ENCODE measurements at places on chromosomes 13 and 19.

DNA sequence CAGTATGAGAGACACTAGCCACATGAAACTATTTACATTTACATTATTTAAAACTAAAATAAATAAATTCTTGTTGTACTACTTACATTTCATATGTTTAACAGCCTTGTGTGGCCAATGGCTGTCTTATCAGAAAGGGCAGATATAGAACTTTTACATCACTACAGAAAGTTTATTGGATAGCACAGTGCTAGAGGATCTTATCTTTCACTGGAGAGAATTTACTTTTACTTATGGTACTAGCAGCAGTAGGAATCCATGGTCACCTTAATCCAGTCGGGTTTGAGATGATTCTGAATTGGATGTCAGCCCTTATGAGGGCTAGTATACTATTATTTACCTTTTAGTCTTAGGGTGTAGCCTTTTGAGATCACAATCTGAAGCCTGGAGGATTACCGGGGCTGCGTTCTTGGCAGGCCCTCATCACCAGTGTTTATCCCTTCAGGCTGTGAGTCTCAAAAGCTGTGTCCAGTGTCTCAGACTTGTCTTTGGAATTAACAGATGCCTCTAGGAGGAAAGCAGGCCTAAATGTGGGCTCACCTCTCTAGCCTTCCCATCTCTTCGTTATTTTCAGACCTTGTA lies 21.7 kb downstream of the IFT88 start:
- DNase-seq: no peak

DNA sequence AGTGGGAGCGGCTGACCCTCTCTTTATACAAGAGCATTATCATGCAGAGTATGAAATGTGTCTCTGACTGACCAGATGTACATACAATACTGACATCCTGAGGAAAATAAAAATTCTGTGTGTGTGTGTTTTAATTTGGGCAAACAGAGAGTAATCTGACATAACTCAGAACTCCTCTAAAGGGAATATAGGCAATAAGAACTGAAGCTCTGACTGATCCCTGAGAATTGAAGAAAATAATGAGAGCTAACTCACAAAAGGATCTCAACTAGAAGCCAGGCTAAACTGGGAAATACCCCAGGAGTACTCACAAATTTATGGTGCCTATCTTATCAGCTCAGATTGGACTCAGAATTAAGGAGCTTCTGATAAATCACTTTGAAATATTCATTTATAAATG lies 539.9 kb downstream of the OLFM4 start:
- DNase-seq: no peak

DNA sequence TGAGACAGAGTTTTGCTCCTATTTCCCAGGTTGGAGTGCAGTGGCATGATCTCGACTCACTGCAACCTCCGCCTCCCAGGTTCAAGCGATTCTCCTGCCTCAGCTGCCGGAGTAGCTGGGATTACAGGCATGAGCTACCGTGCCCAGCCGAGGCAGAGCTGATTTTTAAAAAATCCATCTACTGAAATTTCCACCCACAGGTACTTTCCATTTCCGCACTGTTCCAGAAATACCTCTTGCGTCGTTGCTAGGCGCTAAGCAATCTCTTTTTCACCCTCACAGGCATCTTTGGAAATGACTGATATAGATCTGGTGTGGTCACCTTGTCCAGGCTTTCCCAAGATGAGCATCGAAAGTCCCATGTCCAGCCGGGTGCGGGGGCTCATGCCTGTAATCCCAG lies 9.4 kb downstream of the TMEM38A start:
- no peak for DNase-seq

DNA sequence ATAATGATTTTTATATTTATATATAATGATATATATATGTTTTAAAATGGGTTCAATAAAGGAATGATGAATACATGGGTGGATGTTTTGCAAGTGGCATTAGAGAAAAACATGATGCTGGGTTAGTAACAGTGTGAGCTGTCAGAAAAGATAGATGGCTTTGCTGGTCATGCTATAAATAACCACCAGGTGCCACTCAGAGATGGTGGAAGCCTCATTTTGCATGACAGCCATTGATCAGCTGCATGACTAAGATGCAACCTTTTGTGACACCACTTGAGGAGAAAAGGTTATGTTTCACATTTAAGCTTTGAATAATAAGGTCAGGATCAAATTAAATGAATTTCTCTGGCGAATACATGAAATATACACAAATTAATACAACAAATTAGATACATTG lies 737.7 kb downstream of the PCDH9 start:
- DNase-seq: no peak

GRCh38 chr13:111175935-111176334 lies 60.8 kb downstream of the ARHGEF7 start:
- no peak for DNase-seq

- no peak for DNase-seq
Observed at GRCh38 chr13:112710855-112711527, 21.2 kb downstream of the ATP11A start.

DNA sequence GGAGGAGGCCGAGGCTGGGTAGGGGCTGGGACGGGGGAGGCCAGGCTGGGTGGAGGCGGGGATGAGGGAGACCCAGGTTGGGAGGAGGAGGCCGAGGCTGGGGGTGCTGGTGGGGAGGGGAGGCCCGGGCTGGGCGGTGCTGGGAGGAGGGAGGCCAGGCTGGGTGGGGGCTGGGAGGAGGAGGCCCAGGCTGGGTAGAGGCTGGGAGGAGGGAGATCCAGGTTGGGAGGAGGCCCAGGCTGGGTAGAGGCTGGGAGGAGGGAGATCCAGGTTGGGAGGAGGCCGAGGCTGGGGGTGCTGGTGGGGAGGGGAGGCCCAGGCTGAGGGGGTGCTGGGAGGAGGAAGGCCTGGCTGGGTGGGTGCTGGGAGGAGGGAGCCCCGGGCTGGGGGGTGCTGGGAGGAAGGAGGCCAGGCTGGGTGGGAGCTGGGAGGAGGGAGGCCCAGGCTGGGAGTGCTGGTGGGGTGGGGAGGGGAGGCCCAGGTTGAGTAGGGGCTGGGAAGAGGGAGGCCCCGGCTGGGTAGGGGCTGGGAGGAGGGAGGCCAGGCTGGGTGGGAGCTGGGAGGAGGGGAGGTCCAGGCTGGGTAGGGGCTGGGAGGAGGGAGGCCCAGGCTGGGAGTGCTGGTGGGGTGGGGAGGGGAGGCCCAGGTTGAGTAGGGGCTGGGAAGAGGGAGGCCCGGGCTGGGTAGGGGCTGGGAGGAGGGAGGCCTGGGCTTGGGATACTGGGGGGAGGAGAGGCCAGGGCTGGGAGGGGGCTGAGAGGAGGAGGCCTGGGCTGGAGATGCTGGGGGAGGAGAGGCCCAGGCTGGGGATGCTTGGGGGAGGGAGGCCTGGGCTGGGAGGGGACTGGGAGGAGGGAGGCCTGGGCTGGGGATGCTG lies 10.7 kb downstream of the TPGS1 start:
- DNase-seq: peak; percentile 90

GRCh38 chr13:42612021-42612765 lies 38.2 kb downstream of the TNFSF11 start:
- DNase-seq: no peak

DNA sequence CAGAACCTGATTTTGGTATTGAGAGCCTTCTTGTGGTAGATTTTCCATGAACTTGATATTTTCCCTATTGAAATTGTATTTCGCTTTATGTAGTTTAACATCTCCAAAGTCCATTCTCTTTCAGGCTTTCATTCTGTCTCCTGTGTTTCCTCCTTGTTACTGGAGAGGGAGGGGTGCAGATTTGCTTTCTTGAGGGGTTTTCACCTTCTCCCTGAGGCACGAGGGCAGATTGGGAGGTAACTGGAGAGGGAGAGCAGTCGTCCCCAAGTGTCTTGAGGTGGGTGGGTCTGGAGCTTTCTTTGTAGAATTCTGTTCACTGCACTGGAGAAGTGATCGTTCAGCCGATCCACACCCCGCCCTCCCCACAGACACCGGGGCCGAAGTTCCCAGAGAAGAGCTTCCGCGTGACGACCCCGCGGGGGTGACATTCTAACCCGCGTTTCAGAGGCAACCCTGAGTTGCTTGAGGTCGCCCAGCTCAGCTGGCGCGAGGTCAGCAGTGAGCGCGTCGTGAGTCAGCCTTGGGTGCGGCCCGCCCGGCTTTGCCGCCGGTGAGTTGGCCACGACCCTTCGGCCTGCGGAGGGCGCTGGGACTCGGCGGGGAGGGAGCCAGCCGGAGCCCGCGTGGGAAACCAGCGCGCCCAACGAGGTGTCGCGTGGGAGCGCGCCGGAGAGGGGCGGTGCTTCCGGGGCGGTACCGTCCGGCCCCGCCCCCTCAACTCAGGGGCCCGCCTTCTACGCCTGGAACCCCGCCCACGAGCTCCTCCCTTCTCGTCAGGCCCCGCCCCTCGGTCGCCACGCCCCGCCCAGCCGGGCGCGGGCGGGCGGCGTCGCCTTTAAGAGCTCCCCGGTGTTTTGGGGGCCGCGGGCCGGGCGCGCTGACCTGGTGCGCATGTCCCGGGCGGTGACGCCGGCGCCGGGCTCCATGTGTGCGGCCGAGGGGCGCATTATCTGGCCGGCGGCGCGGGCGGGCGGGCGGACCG lies at the start of gene GATAD2A:
Gene GATAD2A (plus strand): TSS at position 797 of the 982 bp plus-strand sequence. CDS start 59,671 bp downstream, outside the sequence.
- peak; percentile 94 for DNase-seq

GRCh38 chr13:26921918-26922317 lies 161.3 kb upstream of the GPR12 start:
- DNase-seq: no peak

GRCh38 chr19:416416-416815 lies 7.5 kb upstream of the C2CD4C start:
- no peak for DNase-seq

- DNase-seq: no peak
Observed at GRCh38 chr19:585551-586110, 4.0 kb upstream of the HCN2 start.

DNA sequence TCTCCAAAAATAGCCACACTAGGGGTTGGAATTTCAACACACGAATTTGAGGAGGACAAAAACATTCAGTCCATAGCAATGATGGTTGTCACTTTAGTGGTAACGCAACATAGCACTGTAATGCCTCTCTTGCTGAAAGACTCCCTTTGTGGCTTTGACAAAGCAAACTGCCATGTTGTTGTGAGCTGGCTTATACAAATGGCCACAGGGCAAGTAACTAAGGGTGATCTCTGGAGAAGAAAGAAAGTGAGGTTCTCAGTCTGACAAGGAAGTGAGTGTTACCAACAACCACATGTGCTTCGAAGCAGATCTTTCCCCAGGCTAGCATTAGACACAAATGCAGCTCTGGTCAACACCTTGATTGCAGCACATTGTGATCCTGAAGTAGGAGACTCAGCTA lies 79.1 kb upstream of the PCDH17 start:
- DNase-seq: no peak

DNA sequence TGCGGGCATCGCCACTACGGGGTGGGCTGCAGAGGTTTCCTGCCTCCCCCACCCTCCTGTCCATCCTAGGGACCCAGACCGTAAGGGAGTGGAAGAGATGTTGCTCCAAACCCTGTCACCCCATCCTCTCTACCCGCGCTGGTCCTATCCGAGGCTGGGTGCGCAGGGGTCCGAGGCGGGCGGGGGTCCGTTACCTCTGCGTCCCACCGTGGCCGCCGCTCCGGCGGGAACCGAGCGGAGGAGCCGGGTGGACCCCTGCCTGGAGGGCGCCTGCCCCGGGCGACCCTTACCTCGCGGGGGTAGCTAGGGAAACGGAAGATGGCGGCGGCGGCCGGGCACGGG lies at the start of gene DGKH:
Gene DGKH (plus strand): TSS at position 307 of the 342 bp plus-strand sequence. CDS start 126 bp downstream, outside the sequence.
- DNase-seq: peak; percentile 68

DNA sequence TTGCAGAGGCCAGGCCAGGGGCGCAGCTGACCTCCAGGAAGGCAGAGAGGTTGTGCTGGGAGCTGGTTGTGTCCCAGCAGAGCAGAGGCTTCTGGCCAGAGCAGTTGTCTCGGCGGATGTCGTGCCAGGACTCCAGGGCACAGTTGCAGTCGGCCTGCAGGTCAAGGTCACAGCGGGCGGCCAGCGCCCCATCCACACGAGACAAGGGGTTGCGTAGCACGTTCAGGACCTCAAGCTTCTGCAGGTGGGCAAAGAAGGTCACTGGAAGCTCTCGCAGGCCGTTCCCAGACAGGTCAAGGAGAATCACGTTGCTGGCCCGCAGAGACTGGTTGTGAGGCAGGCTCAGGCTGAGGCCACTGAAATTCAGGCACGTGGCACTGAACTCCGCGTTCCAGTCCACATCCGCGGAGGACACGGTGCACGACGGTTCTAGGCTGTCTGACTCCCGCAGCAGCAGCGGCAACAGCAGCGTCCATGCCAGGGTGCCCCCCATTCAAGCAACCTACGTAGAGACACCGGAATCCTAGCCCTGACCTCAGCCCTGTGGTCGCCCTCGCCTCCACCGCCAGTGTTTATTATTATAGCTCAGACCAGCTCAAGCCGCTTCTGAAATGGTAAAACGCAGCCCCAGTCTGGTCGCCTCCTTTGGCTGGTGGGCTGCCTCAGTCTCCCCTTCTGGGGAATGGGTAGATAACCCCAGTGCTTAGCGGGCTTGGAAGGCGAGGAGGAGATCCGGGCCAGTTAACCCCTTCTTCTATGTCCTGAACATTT lies 766 bp downstream of the LRRC25 start:
- DNase-seq: no peak

- no peak for DNase-seq
Observed at GRCh38 chr13:31372454-31372853, 172.7 kb downstream of the B3GLCT start.

GRCh38 chr19:29539670-29540069 lies 13.9 kb downstream of the VSTM2B start:
- peak; percentile 28 for DNase-seq

DNA sequence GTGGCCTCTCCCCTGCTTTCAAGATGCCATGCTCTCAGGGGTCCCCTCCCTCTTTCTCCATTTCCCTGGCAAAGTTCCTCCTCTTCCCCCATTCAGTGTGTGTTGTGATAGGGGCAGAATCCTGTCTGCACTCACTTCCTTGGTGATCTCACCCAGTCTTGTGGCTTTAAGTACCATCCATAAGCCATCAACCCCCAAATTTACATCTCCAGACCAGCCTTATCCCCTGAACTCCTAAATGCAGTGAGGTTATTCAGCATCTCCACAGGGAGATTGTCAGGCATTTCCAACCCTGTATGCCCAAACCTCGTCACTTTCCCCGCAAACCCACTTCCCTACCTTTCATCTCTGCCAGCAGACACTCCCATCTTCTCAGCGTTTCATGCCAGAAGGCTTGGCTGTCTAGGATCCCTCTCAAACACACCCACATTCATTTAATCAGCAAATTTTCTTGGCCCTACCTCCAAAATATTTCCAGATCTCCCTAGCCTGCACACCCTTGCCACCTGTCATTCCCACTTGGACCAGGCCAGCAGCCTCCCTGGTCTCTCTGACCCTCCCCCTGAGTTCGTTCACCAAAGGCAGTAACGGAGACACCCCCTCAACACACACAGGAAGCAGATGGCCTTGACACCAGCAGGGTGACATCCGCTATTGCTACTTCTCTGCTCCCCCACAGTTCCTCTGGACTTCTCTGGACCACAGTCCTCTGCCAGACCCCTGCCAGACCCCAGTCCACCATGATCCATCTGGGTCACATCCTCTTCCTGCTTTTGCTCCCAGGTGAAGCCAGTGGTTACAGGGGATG lies at the start of gene HCST:
Gene HCST (plus strand): TSS at position 676 of the 808 bp plus-strand sequence. CDS start 65 bp downstream, at position 741.
- no peak for DNase-seq
